NCI-H524 (cell line): ENCODE measurements at places on chromosomes 5 and 9.

GRCh38 chr9:96232539-96233241 lies 69.3 kb downstream of the HSD17B3 start:
- DNase-seq, result peak; percentile 52

GRCh38 chr5:78515670-78516069 lies 132.9 kb downstream of the LHFPL2 start:
- DNase-seq, result peak; percentile 28

DNA sequence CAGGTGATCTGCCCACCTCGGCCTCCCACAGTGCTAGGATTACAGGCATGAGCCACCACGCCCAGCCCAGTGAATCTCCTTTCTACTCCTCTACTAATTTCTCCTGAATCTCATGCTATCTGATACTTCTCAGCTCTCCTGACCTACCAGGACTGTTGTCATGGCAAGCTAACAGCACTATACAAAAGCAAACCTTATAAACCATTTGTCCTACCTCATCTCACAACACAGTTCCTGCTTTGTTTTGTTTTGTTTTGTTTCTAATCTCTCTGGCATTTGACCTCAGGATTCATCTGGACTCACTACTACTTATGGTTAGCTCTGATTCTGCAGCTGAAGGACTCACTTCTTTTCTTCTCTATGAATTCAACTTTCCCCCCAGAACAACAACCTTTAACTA lies 734.8 kb downstream of the TLE1 start:
- DNase-seq, result no peak

DNA sequence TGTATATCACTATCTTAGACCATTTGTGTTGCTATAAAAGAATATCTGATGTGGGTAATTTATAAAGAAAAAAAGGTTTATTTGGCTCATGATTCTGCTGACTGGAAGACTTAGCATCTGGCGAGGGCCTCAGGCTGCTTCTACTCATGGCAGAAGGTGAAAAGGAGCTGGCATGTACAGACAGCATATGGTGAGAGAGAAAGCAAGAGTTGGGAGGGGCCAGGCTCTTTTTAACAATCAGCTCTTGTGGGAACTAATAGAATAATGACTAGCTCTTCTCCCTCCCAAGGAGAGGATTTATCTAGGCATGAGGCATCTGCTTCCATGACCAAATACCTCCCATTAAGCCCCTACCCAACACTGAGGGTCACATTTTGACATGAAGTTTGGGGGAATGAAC lies 130.2 kb upstream of the SV2C start:
- DNase-seq, result peak; percentile 39

- no peak for DNase-seq
These were observed 147.0 kb upstream of the RASA1 start for GRCh38 chr5:87120518-87121303.

- DNase-seq, result no peak
These were observed 129.0 kb downstream of the DAB2IP start for GRCh38 chr9:121780177-121781040.

DNA sequence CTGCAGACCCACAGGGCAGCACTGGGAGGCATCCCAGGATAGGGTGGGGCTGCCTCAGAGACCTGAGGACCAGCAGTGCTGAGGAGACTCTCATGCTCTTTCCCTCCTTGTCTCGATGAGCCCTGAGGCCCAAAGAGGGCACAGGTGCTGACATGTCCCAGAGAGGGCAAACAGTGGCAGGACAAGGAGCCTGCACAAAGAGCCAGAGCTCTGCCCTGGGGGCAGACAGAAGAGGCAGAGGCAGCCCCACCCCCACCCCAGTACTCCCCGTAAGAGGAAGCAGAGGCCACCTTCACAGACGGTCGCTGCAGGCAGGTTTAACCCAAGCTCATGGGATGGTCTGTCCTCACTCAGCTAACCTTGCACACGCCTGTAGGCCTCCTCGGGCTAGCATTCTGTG lies 29.4 kb upstream of the TTLL11 start:
- DNase-seq, result no peak

DNA sequence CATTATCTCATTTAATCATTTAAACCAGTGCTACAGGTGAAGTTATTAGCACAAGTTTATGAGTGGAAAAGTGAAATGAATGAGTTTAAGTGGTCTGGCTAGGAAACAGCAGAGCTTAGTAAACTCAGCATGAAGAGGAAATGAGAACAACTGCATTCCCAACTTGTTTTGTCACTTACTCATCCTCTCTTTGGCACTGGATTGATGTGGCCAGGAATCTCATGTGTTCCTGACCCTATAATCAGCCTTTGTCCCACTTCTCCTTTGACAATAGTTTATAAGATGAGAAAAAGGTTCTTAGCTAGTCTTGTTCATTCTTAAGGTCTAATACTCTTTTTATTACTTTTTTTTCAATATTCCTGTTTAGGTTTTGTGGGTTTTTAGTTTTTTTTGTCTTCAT lies 559.2 kb upstream of the TLE4 start:
- DNase-seq, result no peak

DNA sequence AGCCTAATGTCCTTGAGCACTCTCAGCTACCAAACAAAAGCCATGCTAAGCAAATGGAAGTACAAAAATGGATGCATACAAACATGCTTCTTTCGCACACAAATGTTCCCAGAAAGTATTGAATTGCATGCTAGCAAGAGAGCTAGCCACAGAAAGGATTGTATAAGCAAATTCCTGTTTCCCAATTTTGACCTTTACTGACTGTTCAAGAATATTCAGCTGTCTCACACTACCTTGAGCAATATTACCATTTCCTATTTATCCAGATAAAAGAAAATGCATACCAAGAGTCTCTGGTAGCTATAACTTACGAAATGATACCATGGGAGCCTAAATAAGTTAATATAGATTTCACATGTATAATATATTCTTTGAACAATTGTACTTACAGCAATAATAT lies 264.6 kb downstream of the TMEM167A start:
- DNase-seq, result no peak

- no peak for DNase-seq
These were observed 460.4 kb upstream of the RORB start for GRCh38 chr9:74036549-74037231.
